ENCODE measurements at places on chromosomes 11 and 22.

- DNase-seq: no peak
Measured at GRCh38 chr11:74670171-74670570, 61.1 kb downstream of the CHRDL2 start.

DNA sequence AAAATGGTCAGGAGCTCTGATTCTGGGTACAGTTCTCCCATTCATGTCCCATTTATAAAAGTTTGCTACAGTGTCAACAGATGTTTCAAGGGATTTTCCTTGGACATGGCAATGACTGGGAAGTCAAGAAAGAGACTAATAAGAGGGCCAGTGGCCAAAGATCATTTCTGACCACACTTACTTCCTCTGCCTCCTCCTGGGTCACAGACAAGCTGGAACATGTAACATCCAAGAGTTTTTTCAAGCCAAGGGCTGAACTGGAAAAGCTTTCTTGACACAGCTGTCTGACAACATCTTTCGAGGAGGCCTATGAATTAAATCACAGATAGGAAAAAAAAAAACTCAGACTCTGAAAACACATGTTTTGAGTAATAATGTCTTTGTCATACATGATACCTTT lies 8.7 kb downstream of the COMMD9 start:
- no peak for DNase-seq

- DNase-seq: no peak
Measured at GRCh38 chr22:47001288-47001687, 238.8 kb downstream of the TBC1D22A start.

DNA sequence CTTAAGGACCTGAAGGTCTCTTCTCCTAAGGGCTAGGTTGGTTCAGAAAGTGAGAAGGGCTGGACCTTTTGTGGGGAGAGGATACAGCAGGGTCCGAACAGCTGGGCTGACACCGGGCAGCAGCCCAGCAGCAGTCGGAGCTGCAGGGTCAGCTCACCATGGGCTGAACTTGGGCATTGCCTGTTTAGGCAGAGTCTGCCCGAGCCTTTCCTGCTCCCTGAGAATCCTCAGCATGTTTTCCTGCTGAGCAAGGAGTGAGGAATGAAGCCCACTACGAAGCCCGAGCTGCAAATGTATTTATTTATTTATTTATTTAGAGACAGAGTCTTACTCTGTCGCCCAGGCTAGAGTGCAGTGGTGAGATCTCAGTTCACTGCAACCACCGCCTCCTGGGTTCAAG lies 83.9 kb downstream of the PTPRJ start:
- no peak for DNase-seq

GRCh38 chr22:46054091-46055073 lies 77.4 kb upstream of the WNT7B start:
- peak; percentile 78 for DNase-seq

- DNase-seq: no peak
Measured at GRCh38 chr11:81895258-81895657, 838.4 kb downstream of the FAM181B start.

- DNase-seq: no peak
Measured at GRCh38 chr22:49403102-49403501, 424.6 kb downstream of the BRD1 start.

GRCh38 chr11:62908468-62909072 lies 12.6 kb downstream of the CHRM1 start:
- no peak for DNase-seq

DNA sequence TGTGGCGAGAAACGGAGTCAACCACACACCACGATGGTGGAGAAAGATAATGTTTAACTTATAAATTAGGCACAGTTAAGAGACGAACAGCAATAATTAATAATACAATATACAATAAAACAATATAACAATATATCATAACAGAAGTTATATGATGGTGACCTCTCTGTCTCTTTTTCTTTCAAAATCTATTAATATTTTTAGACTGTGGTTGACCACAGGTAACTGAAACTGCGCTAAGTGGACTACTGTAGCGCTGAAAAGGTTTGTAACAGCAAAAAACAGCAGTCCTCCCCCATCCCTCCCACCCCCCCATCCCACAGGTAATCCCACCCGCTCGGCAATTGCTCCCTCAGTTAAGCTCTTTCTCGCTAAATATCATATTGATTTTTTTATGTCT lies 3.6 kb upstream of the SSTR3 start:
- DNase-seq: no peak

GRCh38 chr11:115333949-115334348 lies 170.3 kb downstream of the CADM1 start:
- no peak for DNase-seq

GRCh38 chr11:118622376-118623268 lies 15.2 kb downstream of the PHLDB1 start:
- DNase-seq: no peak

- no peak for DNase-seq
Measured at GRCh38 chr22:32701034-32701433, 100.5 kb upstream of the TIMP3 start.

DNA sequence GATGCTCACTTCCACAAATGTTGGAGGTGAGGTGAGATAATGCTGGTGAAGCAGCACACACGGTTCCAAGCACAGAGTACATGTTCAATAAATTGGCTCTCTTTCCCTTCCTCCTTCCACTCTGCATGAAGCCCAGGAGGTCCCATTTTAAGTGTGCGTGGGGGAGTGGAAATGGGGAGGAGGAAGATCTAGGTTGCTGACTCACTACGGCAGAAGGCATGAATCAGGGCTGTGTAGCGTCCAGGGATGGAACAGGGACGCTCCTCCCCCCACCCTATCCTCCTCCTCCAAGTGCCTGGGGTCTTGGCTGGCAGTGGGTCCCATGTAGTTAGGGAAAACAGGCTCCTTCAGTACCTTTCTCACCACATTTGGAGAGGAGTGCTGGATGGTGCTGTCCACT lies 44.2 kb downstream of the TRIM66 start:
- peak; percentile 4 for DNase-seq

GRCh38 chr22:48711031-48711431 lies 1116.6 kb downstream of the BRD1 start:
- no peak for DNase-seq

GRCh38 chr11:64583296-64584262 lies 7.4 kb upstream of the SLC22A12 start:
- DNase-seq: no peak

- DNase-seq: no peak
Measured at GRCh38 chr22:49995361-49996118, 17.0 kb downstream of the IL17REL start.

DNA sequence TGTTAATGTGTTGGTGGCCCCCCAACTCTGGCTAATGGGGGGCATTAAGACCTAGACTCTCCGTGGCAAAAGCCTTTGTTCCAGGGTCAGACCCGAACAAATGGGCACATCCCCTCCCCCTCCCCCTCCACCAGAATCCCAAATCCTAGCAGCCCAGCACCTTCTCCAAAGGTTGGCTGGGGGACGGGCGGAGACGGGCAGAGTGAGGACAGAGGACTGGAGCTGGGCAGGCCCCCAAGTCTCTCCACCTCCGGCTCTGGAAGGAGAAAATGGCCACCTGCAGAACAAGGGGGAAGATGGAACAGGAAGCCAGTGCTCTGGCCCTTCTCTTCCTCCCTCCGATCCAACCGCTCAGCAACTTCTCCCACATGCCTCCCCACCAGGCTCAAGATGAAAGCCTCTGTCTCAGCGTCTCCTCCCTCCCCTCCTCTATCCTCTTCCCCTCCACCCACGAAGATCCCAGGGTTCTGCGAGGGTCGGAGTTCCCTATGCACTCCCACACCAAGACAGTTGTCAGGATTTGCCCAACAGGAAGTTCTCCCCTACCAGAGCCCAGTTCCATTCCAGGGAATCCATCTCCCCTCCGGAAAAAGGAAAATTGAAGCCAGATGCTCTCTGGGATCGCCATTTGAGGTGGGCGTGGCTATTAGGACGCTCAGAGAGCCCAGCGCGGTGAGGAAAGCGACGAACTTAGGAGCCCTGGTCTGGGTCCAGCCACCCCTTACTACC lies 20.1 kb downstream of the ADA2 start:
- no peak for DNase-seq

- no peak for DNase-seq
Measured at GRCh38 chr11:110081462-110082376, 11.5 kb upstream of the ZC3H12C start.

DNA sequence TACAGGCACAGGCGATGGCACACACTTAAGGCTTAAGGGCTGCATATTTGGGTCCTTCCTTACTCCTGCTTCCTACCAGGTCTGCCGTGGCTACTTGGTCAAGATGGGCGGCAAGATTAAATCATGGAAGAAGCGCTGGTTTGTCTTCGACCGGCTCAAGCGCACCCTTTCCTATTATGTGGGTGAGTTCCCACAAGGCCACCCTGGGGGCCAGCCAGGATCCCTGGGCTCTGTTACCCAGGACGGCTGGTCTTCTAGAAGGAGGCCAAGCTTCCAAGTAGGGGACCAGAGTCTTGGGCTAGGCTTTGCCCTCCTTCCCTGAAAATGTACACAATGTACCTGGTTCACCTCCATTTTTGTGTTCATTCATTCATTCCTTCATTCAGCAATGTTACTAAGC lies 29.1 kb downstream of the TREH start:
- no peak for DNase-seq

GRCh38 chr11:64318766-64319761 lies 1.1 kb downstream of the PRDX5 start:
- peak; percentile 31 for DNase-seq

DNA sequence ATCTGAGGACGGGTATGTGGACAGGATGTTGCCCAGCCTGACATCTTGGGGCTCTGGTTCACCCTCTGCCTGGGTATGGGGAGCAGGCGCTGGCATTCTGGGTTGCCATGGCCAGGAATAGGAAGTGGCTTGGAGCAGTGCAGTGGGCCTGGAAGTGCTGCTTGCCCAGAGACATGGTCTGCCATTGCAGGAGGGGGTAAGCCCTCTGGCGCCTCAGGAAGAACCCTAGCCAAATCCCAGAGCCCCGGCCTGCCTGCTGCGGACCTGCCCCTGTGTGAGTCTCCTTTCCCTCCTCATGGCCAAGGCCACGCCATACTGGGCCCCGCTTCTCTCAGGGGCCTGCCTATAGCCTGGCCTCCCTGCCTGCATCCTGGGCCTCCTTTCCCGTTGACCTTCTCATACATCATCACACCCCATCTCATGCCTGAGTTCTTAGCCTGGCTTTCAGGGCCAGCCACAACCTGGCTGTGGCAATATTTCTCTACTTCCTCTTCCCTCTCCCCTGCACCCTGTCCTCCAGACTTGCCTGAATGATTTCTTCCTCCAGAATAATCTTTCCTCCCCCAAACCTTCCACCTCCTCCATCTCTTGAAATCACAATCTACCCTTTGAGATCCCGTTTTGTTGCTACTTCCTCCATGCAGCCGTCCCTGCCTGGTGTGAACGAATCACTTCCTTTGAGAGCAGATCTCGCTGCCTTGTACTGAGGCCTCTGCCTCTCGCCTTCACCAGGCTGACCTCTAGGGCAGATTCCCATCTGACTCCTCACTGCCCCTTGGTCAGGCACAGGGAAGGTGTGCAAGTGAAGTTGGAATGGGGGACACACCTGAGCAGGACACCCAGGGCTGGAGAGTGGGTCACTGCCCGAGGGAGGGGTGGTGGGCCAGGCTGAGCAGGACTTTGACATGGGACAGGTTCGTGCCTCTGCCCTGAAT lies 5.2 kb downstream of the CAPN5 start:
- peak; percentile 74 for DNase-seq

DNA sequence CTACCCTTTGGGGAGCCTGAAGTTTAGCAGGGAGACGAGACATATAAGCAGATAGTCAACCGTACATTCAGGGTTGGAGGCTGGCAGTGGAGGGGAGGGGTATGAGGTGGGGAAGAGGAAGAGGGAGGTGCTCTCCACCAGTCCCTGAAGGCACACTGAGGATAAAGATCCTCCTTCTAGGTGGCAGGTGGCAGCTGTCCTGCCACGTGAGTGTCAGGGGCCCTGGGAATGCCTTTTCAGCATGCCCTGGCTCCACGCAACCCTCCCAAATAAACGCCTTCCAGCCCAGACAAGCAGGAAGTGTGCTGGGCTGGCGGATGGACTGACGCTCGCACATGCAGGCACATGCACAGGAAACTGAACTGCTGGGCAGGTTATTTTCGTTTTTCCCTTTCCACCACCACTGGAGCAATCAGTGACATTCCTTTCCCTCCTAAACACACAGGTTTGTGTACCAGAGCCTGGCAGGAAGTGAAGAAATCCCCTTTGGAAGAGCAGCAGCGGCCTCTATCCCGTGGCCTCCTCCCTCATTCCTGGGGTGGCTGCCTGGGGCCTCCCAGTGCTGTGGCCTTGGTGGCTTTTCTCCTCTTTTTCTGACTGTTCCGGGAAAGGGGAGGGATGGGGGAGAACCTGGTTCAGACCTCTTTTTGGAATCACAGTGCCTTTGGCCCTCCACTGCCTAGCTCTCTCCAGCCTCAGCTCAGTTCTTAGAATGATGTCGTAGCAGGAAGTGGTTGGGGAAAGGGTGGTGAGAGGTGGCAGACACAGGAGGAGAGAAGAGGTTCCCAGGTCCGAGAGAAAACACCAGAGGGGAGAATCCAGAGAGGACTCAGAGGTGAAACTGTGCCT lies 157.0 kb upstream of the TIMP3 start:
- DNase-seq: peak; percentile 79

DNA sequence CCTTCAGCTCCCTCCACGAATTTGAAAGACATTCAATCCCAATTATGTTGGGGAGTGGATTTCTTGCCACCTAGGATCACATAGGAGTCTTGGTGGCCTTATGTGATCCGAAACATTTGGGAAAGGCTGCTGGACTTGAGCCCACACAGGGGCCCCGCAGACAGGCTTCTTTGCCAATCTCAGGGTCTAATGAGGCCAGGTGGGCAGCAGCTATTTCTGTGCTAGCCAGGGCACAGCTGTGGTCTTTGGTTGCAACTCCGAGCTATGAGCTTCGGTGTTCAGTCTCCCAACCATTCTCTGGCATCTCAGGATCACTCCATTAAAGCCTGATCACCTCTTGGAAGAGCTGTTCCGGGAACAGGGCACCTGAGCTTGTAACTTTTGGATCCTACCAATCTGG lies 84.4 kb downstream of the TP53I11 start:
- DNase-seq: no peak

GRCh38 chr22:20413217-20414058 lies 19.5 kb downstream of the ZNF74 start:
- no peak for DNase-seq

DNA sequence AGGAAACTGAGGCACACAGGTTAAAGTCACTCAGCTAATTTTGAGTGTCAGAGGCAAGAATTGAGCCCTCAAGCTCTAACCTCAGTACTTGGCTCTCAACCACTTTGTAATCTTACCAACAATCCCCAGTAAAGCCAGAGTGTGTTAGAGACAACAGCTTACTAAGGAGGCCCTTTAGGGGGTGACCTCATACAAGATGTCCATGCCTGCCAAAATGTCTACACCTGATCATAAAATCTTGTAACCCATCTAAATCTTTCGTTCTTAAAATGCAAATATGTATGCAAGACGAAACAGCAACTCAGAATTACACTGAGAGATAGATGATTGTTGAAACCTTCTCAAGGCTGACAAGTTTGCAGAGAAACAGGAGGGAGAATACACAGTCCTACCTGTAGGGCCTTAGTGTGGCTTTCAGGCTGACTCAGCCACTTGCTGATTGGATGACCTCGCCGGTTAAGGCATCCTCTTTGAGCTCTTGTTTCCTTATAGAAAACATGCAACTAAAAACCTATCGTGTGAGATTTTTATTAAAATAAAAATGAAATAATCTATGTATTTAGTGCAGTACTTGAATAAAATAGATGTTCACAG lies 143.2 kb downstream of the OPCML start:
- no peak for DNase-seq
